ENCODE measurements at places on chromosomes 2 and 18. TPM values are rescaled to one million over a fixed set of nuclear protein-coding genes. Genes with fewer than 3 reads are reported as not detected.

Gene POLE4
- 135 TPM for total RNA-seq

Gene ASXL3
- total RNA-seq = not detected

DNA sequence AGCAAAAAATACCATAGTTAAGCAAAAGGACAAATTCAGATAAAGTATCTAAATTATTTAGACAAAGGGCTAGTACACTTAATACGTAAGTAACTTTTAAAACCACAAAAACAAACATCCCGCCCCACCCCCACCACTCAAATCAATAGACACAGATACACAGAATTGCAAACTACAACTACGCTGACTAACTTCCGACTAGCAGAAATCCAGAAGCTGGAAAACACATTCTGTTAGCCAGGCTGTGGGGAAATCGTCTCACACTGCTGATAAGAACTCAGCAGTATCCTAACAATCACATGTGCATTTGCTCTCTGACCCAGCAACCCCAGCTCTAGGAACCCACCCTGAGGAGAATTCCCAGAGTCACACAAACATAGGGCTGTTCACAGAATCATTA lies 16.6 kb downstream of the FAM168B start:
- DNase-seq = no peak

- peak; percentile 35 for DNase-seq
Measured at GRCh38 chr2:232588680-232589585, 38.4 kb downstream of the EIF4E2 start.

DNA sequence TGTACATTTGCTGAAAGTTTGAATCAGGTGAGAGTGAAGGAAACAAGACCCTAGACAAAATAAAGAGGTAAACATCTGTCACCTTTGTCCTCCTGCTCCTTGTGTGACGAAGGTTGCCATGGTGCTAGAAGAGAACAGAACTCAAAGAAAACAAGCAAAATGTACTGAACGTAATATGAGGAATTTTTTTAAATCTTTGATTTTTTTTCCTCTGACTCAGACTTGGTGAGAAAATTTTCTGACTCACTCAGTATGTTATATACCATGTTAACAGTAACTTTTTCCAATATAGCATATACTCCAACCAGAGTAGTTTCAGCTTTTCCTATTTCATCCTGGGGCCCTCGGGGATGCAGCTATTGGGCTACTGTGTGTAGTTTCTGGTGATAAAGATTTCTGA lies 2114.6 kb upstream of the PIK3C3 start:
- peak; percentile 65 for DNase-seq

DNA sequence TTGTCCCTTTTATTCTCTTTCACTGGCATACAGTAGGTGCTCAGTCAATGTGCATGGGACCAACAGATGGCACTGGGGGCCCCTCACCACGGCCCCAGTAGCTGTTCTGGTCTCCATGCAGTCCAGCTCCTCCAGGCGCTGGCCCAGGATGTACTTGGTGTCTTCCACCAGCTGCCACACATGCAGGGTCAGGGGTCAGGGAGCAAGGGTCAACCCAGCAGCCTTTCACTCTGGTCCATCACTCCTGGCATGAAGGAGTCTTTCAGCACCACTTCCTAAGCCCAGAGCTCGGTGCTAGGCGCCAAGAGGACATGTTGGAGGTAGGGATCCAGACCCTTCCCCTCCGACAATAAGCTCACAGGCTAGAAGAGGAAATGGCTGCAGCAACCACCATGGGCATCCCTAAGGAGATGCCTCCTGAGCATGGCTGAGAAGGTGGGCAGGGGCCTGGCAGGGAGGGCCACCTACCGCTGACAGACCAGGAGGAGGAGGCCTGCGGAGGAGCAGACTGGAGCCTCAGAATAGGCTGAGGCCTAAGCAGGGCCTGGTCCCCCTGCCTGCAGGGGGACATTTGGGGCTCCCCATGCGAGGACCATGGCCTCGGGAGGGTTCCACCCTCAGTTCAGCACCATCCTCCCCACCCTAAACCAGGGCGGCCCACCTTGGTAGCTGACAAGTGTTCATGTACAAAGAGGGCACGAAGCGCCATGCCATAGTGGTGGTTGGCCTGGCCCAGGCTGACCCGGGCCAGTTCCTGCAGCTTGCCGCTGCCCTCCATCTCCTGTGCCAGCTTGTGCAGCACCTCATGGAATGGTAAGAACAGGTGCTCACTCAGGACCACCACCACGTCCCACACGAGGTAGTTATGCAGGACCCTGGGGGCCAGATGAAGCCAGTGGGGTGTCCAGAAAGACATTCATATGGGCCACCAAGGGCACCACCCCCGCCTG lies 10.2 kb downstream of the ALPG start:
- DNase-seq = no peak
